ENCODE measurements at places on chromosomes 2 and 18.

DNA sequence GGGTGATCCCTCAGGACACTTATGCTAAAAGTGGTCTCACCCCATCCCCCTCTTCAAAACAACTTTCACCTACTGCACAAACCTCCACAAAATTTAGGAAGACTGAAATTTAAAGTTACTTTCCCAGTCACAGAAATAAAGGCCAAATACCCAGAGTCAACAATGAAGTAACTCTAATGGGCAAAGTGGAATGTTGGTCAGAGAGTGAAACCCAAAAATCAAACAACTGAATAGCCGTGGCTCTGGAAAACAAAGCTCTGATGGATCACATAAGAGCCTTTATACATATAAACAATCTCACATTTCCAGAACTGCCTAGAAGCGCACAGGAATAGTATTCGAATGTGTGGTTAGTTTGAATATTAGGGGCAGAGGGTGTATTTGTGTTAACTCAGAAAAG, 4.7 kb downstream of the ACVR1 start:
- no peak for DNase-seq

GRCh38 chr2:45862843-45863242, 211.4 kb downstream of the PRKCE start:
- DNase-seq, result no peak

GRCh38 chr2:193679847-193680246, 1485.1 kb upstream of the TMEFF2 start:
- DNase-seq, result no peak

- no peak for DNase-seq
Observed at GRCh38 chr2:118231759-118232158, 143.5 kb downstream of the INSIG2 start.

DNA sequence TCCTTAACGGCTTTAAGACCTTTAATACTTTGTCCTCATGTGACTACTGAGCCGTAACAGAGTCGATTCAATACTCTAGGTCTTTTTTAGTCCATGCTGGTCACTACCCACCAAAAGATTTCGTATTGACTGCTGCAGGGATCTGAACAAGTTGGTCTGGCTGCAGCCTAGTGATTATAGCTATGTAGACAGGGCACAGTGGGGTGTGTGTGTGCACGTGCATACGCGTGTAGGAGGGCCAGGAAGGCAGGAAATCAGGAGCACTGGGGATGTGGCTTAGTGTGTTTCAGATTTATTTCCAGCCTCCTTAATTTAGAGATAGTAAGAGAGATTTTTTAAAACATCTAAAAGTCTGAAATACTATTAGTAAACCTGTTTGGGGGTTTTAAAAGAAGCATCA, 161.4 kb downstream of the MYO3B start:
- no peak for DNase-seq

DNA sequence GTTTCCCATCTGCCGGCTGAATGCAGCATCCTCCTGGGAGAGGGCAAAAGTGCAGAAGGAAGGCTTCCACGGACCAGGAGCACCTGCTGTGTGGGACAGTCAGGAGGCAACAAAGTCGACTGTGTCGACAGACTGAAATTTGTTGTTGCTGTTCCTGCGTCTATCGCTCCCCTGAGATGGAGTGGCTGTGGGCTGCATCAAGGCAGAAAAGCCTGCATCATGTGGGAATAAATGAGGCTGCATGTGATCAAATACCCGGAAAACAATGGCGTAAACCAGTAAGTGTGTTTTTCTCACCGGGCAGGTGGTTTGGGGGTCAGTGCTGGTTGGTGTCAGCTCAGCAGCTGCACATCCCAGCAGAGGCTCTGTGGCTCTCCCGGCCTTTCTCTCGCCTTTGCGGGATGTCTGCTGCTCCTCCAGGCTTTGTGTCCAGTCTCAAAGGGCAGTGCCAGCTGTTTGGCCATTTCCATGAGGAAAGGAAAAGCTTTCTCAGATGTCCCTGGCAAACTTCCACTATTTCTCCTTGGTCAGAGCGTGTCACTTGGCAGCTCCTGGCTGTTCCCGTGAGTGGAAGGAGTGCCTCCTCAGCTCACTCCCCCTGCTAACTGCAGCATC, 262.4 kb downstream of the NDUFA10 start:
- no peak for DNase-seq

DNA sequence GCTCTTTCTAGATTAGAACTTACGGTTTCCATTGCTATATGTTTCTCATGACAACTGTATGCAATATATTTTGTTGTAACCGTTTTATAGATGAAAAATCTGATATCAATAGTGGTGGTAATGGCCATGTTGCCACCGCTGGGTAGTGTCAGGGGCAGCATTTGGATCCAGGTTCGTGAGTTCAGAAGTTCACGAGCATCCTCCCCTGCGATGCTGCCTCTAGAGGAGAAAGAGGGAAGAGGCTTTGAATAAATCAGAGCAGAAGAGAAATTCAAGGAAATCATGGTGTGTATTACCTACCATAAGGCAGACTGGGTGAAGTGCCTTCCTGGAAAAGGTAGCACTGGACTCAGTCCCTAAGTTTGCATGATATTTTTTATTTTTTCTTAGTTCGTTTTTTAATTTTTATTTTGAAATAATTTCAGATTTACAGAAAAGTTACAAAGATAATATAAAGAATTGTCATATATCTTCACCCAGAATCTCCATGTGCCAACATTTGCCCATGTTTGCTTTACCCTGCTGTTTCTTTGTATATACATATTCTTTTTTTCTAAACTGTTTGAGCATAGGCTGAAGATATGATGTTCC, 3.3 kb upstream of the ZBTB7C start:
- peak; percentile 34 for DNase-seq

DNA sequence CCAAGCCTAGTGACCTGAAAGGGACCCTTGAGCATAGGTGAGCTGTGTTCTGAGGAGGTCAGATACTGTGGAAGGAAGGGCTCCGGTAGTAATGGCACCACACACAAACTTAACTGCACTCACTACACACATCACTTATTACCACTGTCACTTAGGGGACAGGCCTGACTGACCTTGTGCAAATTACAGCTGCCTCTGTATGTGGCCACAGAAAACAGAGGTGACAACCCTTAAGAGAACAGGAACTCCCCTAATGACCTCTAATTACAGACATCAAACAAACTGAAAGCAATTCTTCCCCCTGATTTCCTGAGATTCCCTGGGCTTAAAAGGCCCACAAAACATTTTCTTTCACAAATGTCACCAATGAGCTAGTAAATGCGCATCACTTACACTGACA, 360.6 kb downstream of the RND3 start:
- DNase-seq, result no peak
